Caco-2 (cell line): ENCODE measurements at places on chromosomes 7 and 10.
A peak's percentile ranks its signal among the peaks of the same experiment; 100 is the strongest.

GRCh38 chr7:39810204-39810642, 139.8 kb upstream of the CDK13 start:
- no peak for DNase-seq

- peak; percentile 84 for DNase-seq
These were observed 40.0 kb downstream of the SYPL1 start for GRCh38 chr7:106071999-106072714.

GRCh38 chr10:15141136-15142054, 27.1 kb downstream of the NMT2 start:
- DNase-seq: no peak

GRCh38 chr7:100372256-100372655, 1.0 kb upstream of the PILRA start:
- DNase-seq: no peak

DNA sequence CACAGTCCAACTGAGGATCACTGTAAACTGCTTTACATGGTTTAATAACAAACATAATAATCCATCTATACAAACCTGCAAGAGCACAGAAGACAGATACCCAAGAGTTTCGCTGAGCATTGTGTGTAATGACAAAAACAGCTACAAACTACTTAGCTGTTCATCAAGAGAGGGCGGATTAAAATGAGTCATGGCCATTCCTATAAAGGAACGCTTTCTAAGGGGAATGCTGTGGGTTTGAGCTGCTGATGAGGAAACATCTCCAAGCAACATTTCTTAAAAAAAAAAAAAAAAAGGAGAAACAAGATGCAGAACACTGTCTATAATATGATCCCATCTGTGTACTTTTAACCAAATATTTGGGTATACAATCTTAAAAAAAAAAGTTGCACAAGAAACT, 33.8 kb downstream of the VOPP1 start:
- no peak for DNase-seq

DNA sequence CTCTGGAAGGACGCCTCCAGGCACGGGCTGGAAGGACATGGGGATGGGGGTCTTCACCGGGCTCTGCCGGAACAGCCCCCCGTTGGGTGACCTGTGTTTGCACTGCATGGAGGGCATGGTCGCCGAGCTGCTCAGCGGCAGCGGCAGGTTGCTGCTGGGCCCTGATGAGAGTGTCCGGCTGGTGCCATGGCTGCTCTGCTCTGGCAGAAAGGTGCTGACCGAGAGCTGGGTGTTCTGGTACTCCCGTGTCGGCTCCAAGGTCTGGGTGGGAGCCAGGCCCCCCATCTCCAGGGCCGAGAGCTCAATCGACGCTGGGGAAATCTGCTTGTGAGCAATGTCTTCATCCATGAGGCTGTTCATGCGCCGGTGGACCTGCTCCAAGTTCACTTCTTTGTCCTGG, 764.3 kb downstream of the GRID1 start:
- no peak for DNase-seq

GRCh38 chr10:42971251-42971599, 105.6 kb upstream of the RET start:
- peak; percentile 28 for DNase-seq

DNA sequence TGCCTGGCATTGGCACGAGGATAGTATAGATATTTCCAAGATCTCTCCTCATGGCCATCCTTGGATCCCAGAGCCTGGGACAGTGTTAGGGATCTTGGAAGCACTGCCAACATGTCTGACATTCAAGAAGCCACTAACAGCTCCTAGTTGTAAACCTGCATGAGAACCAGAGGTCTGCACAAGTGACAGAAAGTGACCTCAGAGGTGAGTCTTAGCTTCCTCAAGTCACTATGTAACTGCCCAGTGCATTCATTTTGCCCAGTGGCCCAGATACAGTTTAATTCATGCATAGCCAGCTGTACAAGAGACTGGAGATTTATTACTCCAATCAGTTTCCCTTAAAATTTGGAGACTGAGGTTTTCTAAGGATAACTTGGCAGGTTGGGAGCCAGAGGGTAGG, 16.7 kb downstream of the SUGCT start:
- no peak for DNase-seq
